ENCODE measurements at places on chromosomes 1 and 21.

GRCh38 chr1:28249013-28249865, 10.1 kb upstream of the SESN2 start:
- DNase-seq = peak; percentile 29

GRCh38 chr1:12067900-12068821, 5.1 kb downstream of the TNFRSF8 start:
- DNase-seq = no peak

GRCh38 chr21:43207868-43208267, 39.1 kb downstream of the CRYAA start:
- DNase-seq = no peak

DNA sequence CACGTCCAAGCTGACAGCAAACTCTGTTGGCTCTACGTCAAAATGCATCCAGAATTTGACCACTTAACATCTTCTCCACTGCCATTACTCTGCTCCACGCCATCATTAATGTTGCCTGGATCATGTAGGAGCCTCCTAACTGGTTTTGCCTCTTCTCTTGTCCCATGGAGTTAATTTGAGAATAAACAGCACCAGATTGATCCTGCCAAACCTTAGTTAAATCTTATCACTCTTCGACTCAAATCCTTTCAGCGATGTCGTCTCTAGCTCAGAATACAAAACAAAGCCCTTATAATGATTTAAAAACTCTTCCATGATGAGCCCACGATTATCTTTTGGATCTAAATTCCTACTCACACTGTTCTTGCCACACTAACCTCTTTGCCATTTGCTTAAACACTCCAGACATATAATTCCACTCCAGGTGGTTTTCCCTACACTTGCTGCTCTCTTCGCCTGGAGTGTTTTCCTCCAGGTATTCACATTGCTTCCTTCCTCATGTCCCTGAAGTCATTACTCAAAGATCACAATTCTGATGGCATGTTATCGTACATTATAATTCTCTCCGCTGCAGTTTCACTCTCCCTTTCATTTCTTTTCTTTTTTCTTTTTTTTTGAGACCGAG, 90.7 kb upstream of the KCNK2 start:
- DNase-seq = no peak

DNA sequence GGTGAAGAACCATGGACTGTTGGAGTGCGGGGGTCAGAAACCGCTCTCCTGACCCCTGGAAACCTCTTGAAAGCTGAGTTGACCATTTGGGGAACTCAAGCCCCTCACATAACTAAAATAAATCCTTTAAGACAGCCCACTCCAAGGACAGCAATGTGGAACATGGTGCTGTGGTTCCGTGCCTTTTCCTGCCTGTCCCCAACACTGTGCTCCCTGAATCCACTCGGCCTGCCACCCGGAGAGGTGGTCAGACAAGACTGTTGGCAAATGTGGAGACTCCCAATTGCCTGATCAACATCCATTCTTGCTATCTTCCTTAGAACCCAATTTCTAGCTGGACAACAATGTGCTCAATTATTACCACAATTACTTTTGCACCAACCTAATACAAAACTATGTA, 286.0 kb downstream of the NPHP4 start:
- DNase-seq = no peak

- no peak for DNase-seq
These were observed 712 bp downstream of the RAB13 start for GRCh38 chr1:153985341-153985912.

DNA sequence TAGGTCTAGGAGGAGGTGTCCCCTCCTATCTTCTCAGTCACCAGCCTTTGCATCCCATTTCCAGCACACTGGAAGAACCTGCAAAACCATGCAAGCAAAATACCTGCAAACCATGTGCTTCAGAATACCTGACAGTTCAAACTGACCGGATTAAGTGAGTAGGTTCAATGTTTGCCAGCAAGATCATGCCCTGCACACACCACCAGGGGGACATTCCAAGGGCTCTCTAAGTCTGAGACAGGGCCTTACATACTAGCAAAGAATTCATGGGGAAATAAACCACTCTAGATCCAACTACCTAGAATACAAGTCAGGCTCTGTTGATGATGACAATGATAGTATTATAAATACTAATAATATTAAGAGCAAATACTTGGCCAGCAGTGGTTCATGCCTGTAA, 27.6 kb downstream of the INPP5B start:
- no peak for DNase-seq

- DNase-seq = peak; percentile 39
These were observed 341.2 kb downstream of the HHAT start for GRCh38 chr1:210669951-210670350.

DNA sequence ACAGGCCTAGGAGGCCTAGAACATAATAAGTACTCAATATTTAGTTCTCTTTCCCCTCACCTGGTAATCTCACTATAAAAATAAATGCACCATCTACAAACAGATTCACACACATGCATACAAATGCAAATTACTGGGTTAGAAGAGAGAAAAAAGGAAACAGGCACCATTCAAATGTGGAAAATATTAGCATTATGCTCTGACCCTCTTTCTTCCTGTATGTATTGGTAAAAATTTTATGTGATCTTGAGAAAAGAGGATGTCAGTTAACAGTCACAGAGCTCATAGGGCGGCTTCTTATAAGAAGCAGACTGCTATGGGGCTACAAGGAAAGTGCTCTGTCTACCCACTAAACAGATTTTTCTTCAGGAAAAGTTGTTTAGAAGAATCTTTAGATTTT, 565.4 kb downstream of the LMO4 start:
- DNase-seq = no peak

- DNase-seq = no peak
These were observed 24.0 kb upstream of the PADI6 start for GRCh38 chr1:17347769-17348592.

DNA sequence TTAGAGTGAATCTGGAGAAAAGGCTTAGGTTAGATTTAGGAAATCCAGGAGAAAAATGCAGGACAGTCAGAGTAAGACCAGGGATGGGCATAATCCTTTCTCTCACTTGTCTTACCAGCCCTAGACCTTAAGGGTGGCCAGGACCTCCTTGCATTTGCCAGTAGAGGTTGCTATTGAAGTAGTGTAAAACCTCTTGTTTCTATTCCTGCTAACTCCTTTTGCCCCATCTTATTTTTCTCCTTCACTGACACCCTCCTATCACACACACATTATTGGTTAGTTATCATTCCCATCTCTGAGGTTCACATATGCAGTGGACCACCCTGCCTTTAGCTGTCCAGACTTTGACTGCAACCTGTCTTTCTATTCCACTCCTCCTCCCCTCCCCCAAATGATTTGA, 75.0 kb upstream of the MACF1 start:
- no peak for DNase-seq

- peak; percentile 26 for DNase-seq
These were observed 115.1 kb upstream of the TMEM51 start for GRCh38 chr1:15038232-15039016.

DNA sequence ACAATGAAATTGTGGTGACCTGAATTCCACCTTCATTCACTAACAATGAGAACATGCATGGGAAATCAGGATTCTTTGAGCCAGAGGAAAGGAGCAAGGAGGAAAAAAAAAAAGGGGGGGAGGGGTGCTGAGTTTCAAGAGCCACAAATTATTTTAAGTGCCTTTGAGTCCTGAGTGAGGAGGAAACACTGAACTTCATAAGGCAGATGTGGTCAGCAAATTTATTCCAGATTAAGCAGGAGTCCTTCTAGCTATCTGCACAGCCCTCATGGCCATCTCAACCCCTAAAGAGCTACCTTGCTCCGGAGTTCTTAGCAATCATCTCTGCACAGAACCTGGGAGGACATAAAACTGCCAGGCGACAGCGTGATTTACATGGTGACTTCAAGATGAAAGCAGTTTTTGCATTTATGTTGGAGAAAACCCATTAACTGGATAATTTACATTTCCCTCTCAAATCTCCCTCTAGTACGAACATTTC, 21.7 kb downstream of the ASTN1 start:
- DNase-seq = no peak

Data from SHP77 (cell line).